ENCODE measurements at places on chromosomes 3 and 15.

DNA sequence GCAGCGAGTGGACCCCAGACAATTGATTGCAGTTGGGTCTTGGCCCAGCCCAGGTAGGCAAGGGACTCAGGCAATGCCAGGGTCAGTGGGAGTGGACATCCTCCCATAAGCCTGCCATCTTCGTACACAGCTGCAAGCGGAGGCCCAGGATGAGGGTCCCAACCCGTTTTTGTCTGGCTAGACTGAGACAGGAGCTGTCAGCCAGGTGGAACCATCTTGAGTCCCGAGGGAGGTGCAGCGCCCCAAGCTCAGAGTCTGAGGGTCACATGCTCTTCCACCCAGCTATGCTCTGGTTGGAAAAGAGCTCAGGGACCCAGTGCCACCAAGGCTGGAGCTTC is 22.6 kb upstream of the IP6K2 start:
- DNase-seq, result no peak

GRCh38 chr3:186990878-186991308 is 60.6 kb downstream of the ST6GAL1 start:
- no peak for DNase-seq

DNA sequence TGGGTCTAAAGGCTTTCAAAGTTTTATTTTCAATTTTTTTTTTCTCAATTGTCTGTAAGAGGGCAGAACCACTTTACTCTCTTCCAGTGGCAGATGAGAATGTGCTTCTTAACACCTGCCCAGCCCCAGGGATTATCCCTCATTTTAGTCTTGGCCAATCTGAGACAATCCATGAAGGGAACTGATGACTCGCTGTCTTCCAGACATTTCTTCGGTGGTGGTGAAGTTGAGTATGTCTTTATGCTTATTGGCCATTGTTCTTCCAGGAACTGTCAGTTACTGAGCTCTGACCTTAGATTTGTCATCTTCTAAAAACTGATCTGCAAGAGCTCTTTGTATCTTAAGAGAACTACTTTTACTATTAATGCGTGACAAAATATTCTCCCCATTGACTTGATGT is 139.5 kb downstream of the TJP1 start:
- no peak for DNase-seq

DNA sequence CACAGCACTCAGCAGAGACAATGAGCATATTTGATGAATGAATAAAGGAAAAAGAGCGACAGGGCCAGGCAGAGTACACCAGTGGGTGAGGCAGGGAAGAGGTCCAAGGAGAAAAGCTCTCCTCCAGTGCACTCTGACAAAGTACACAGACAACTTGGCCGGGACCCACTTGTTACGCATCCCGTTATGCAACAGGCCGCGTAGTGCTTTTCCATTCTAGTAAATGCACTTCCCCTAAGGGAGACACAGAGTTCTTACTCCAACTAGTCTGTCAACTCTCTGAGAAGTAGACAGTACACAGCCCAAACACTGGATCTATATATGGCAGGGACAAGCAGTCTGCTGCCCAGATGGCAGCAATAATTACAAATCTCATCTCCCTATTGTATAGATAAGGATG is 18.5 kb downstream of the LARP6 start:
- no peak for DNase-seq

DNA sequence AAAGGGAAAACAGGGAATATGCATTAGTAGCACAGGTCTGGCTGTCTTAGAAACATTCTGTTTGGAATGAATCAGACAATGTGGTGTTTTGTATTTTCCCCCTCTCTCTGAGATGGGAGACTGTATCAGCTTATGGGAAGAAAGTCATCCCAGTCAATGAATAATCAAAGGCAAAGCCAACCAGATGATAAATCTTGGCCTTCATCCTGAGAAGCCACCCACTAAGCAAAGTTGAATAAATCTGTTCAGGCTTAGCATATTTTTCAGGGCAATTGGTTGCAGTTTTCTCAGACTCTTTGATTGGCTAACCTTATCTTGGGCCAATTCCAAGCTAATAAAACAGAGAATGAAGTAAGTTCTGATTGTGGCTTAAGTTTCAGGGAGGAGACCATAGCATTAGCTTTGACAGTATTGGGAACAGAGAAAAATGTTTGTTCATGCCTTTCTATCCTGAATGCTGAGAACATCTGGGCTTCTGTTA is 63.6 kb upstream of the ARL8B start:
- DNase-seq, result no peak

- no peak for DNase-seq
These were observed 52.2 kb downstream of the EXOG start for GRCh38 chr3:38548154-38548931.

GRCh38 chr3:124700880-124701684 is 29.2 kb upstream of the UMPS start:
- no peak for DNase-seq

GRCh38 chr15:82802497-82802896 is 3.4 kb downstream of the FSD2 start:
- no peak for DNase-seq

DNA sequence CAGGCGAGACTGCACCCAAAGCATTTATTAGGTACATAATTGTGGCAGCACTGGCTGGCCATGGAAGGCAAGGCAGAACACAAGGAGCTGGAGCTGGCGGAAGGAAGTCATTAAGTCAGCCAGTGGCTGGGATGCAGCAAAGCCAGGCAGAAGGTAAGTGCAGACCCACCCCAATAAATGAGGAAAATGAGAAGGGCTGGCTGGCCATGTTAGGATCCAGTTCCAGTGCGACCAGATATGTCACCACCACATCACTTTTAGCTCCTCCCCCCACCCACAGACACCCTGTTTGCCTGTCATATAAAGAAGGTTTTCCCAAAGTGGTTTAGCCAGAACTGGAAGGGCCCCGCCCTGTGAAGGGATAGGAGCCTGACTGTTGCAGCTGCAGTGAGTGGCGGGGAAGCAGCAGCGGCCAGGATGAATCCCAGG is at the start of gene FURIN:
FURIN (plus strand) TSS at position 328 of the 429 bp plus-strand sequence. CDS start 7,153 bp downstream, outside the sequence.
- no peak for DNase-seq

- DNase-seq, result no peak
These were observed 563 bp downstream of the ARL6IP5 start for GRCh38 chr3:69085168-69085832.

- DNase-seq, result no peak
These were observed 43.0 kb downstream of the SPSB4 start for GRCh38 chr3:141093971-141094684.

GRCh38 chr3:14425581-14426304 is 23.3 kb downstream of the SLC6A6 start:
- no peak for DNase-seq

- no peak for DNase-seq
These were observed 26.9 kb downstream of the BFSP2 start for GRCh38 chr3:133426721-133427120.

- DNase-seq, result no peak
These were observed 98.1 kb downstream of the ZPLD1 start for GRCh38 chr3:102532901-102533300.

DNA sequence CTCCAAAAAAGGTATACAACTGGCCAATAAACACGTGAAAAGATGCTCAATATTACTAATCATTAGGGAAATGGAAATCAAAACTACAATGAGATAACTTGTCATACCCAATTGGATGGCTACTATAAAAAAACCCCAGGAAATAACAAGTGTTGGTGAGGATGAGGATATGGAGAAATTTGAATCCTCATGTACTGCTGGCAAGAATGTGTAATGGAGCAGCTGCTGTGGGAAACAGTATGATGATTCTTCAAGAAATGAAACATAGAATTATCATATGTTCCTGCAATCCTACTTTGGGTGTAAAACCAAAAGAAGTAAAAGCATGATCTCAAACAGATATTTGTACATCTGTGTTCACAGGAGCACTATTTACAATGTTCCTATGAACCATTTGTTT is 67.4 kb downstream of the RPLP1 start:
- no peak for DNase-seq

GRCh38 chr3:151599103-151599672 is 134.5 kb upstream of the AADACL2 start:
- DNase-seq, result no peak

DNA sequence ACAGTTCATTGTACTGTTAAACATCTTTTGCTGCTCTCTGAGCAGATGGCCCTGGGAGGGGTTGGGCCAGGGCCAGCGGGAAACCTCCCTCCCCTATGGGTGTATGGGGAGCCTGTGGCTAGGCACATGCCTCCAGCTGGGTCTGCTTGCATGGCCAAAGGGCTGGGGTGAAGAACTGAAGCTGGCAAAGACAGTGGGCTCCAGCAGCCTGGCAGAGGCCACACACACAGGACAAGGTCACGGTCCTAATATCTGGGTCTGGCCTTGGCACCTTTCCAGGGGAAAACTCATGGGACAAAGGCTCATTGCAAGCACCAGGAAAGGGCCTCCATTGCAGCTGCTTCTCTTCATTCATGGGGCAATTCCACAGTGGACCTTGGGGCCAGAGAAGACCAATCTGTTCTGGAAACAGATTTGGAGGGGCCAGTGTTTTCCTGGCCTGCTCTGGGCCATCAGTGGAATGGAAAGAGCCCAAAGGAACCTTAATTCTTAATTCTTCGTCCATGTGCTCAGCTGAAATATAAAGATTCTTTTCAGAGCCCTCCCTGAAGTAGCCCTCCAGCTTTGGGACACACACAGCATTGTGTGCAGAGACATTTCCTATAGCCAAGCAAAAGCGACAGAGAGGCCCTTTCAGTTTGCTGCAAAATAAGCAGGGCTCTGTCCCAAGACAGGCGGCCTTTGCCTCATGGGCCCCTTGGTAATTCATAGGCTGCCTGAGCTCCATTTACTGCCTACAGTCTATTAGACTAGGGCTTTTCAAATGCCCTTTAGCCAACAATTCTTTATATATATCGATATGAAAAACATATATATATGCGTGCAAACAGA is 11.3 kb upstream of the LIMD1 start:
- no peak for DNase-seq

GRCh38 chr15:91521996-91522395 is 331.5 kb upstream of the SLCO3A1 start:
- no peak for DNase-seq

DNA sequence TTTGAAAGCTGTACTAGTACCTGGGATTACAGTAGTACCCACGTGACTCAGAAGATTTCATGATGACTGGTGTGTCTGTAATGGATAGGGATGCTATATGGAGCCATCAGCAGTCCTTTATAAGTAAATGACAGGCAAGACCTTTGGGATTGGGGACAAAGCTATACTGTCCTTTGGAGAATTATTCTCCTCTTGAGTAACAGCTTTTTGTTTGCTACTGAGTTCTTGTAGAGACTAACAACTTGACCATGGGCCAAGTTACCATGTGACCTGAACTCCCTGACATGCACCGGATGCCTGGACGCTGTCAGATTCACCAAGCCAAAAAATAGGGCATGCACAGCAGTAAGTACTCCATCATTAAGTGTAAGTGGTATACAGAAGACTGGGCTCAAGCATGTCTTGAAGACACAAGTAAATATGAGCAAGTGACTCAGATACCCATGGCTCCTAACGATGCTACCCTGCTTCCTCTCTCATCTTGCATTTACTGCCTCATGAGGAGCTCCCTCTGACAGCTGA is 12.9 kb downstream of the SEC11A start:
- DNase-seq, result no peak

DNA sequence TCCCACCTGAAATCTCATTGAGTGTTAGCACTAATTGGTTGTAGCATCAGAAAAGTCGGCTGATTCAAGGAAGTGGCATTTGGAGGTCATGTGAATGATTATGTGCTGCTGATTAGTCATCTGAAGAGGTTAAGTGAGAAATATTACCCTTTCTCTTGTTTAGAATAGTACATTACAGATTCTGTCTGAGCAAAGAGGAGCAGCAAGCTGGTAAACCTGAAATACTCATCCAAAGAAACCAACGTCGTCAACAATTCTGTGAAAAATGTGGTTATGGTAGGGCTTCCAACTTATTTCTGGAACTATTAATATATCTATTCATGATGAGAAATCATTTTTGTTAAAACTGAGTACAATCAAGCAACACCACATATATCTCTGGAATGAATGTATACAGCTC is 1024.9 kb downstream of the TUSC7 start:
- DNase-seq, result no peak

- DNase-seq, result no peak
These were observed 208.1 kb downstream of the MINAR1 start for GRCh38 chr15:79640206-79640605.

DNA sequence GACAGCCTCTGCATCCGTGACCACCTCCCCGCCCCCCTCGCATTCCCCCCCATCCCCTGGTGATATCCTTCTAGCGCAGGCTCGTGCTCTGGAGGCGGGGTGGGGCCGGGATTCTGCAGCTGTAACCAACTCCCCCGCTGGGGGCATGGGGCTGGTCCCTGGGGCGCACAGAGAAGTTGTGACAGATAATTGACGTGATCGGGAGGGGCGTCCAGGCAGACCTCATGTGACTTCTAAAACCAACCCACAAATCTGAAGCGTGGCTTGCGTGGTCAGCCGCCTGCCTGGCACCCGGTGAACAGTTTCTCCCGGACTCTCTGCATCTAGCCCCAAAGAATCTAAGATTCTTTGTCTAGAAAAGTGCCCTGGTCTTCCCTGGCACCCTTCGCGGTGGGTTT is 100.6 kb upstream of the IGF1R start:
- DNase-seq, result no peak

- no peak for DNase-seq
These were observed 164.8 kb upstream of the CBLB start for GRCh38 chr3:106033654-106034053.

GRCh38 chr15:73996939-73997338 is 2.4 kb downstream of the PML start:
- DNase-seq, result no peak

DNA sequence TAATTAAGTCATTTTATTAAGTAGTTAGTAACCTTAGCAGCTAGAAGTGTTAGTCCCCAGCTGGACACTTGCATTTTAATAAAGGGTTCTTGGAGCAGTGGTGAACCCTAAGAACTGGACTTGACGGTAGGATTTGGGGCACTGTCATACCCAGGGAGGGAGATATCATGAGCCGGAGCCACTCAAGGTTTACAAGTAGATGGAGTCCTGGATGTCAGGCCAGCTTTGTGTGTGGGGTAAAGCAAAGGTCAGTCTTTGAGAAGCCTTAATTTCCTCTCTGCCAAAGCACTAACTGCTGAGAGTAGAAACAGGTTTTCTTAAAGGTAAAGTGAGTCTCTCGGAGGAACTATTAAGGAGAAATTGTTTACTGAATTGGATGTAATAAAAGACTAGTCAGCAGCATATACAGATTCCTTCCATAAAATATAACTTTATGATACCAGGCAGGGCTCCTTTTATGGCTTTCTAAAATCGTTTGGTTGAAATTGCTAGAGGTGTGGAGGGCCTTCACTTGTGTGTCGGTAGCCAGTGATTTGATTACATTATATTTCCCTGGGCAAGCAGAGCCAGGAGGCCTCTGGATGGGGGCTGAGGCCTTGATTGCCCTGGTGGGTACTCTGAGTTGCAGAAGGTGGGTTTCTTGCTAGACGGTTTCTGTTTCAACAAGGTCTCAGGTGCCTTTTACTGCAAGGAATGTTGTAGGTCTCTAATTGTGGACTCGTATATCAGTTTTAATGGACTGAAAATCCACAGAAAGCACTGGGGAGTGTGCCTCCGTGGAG is 23.1 kb downstream of the SQOR start:
- DNase-seq, result no peak

All from stimulated activated CD8-positive, alpha-beta memory T cell treated with anti-CD3 and anti-CD28 coated beads, Interleukin-4, amount 100 ng/mL, for 1 hour (primary cell).